ENCODE measurements at places on chromosomes 3 and 15.

GRCh38 chr3:51538115-51538458 lies 432 bp upstream of the RAD54L2 start:
- peak; percentile 2 for DNase-seq

DNA sequence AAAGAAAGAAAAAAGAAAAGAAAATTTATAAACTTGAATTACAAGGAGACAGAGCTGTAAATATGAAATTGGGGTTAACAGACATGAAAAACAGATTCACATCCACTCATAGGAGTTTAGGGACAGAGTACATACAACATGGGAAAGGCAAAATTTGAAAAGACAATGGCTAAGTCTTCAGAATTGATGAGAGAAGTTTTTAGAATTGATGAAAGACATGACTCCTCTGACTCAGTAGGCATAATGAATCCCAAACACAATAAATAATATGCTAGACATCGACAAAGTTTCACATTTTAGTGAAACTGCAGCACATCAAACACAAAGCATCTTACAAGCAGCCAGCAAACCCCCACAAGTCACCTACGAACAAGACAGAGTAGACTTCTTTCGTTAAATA lies 84.4 kb upstream of the MELTF start:
- no peak for DNase-seq

DNA sequence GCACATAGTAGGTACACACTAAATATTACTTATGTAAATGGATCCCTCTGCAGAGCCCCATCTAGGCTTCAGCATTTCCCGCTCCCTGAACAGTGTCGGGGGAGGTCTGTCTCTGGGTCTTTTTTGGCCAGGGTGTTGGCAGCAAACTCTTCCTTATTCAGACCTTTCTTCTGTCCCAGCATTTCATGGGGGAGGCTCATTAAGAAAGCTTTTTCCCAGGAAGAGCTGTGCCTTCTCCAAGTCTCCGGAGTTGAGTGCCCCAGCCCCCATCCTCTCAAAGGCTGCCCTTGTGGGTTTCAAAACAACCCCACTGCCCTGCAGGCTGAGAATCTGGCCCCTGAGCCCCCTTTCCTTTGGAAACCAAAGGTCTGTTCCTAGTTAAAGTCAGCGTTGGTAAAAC lies 25.1 kb downstream of the SLC6A11 start:
- no peak for DNase-seq

- DNase-seq = peak; percentile 3
These were observed 48.9 kb downstream of the SUMF1 start for GRCh38 chr3:4418156-4418555.

DNA sequence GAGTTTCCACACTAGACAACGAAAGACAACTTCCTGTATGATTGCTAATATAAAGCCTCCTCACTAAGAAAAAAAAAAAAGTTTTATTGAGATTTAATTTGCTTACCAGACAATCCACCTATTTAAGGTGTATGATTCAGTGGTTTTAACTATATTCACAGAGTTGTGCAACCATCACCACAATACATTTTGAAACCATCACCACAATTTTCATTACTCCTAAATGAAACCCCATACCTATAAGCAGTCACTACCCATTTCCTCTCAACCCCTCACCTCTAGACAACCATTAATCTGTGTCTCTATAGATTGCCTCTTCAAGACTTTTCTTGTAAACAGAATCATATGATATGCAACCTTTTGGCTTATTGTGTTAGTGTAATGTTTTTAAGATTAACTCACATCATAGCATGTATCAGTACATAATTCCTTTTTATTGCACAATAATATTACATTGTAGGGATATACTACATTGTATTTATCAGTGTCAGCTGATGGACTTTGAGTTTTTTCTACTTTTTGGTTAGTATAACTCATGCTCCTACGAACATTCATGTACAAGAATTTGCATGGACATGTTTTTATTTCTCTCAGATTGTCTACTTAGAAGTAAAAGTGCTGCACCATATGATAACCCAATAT lies 339.7 kb downstream of the NLGN1 start:
- DNase-seq = no peak

DNA sequence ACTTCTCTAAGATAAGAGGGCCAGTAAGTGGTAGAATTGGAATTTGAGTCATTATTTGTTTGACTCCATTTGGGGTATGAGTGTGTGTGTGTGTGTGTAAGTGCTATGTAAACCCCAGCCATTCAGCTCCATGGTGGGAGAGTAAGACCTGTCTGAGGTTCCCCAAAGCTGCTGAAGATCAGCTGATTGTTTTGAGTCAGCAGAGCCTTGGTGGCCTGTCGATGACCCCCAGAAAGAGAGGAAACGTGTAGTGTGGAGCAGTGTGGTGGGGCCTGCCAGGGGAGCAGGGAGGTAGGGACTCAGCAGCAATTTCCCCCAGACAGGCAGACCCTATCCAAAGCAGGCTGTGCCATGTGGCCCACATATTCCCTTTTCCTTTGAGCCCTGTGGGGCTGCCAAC lies 5.3 kb downstream of the DVL3 start:
- no peak for DNase-seq

DNA sequence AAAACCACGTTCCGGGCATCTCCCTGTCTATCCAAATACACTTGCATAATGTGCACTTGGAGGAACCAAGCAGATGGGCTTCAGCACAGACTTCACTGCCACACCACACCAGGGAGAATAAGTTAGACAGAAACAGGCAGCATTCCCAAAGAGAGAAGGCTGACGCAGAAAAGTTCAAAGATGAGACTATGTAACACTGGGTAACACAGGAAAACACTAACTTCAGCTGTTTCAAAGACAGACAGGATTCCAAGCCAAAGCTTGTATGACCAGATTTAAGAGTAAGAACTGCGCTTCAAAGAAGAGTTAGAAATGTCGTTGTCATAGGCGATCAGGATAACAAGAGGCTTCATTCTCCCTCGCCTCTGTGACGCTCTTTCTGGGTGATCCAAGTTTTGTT lies 19.9 kb downstream of the SLC51A start:
- DNase-seq = no peak

DNA sequence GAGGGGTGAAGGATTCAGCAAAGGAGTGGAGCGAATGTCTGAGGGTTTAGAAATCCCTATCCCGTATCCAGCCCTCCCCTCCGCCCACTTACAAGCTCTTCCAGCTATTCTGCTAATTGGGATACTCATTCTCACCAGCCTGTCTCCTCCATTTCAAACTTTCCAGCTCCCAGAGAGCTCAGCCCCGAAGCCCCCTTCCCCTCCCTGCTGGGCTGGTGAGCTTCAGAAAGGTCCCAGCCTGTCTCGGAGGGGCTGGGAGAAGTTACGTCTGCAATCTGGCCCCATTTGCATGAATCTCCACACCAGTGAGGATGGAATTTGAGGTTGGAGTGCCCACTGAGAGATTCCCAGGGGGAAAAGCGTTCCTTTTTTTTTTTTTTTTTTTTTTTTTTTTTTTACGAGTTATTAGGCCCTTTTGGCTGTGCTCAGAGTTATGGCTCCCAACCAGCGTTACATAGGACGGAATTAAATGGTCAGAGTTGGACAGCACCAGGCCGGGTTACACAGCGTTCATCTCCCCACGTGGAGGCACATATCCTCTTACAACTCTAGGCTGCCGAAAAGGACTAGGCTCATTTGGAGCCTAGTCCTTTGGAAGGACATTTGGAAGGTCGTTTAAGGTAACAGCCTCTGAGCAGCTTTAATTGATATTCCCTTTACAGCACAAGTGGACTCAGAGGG lies 34.6 kb downstream of the FGD5 start:
- no peak for DNase-seq

GRCh38 chr3:192220915-192221314 lies 506.4 kb downstream of the FGF12 start:
- no peak for DNase-seq

DNA sequence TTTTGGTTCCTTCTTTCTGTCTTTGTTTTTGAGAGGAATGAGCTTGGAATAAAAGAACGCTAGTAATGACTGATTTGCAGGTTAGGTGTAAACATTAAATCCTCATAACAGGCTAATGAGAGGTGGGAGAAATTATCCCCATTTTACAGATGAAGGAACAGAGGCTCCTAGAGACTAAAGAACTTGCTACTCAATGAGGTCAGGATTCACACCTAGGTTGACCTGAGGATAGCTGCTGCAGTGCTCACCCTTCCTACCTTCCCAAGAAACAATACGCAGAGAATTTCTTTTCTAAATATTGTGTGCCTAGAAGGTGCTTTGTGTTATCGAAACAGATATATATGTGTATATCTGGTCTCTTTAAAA lies 106.3 kb downstream of the IGF1R start:
- no peak for DNase-seq

GRCh38 chr3:183306798-183307671 lies 54.0 kb downstream of the B3GNT5 start:
- peak; percentile 62 for DNase-seq

DNA sequence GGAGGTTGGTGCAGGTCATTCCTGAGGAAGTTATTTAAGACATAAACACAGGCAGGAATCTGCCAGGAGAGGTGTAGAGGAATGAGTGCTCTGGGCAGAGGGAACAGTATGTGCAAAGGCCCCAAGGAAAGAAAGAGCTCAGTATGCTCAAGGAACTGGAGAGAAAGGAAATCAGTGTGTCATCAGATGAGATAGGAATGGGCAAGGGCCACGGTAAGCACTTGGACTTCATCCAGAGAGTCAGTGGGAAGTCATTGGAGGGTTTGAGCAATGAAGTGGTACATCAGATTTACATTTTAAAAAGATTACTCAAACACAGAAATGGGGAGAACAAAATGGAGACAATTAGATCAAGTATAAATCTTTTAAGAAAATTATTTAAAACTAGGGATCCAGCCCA lies 272.2 kb downstream of the ADAMTSL3 start:
- DNase-seq = no peak

- no peak for DNase-seq
These were observed 53.6 kb upstream of the TRPM1 start for GRCh38 chr15:31155151-31155550.

GRCh38 chr3:109269577-109270275 lies 46.6 kb downstream of the DPPA2 start:
- no peak for DNase-seq

DNA sequence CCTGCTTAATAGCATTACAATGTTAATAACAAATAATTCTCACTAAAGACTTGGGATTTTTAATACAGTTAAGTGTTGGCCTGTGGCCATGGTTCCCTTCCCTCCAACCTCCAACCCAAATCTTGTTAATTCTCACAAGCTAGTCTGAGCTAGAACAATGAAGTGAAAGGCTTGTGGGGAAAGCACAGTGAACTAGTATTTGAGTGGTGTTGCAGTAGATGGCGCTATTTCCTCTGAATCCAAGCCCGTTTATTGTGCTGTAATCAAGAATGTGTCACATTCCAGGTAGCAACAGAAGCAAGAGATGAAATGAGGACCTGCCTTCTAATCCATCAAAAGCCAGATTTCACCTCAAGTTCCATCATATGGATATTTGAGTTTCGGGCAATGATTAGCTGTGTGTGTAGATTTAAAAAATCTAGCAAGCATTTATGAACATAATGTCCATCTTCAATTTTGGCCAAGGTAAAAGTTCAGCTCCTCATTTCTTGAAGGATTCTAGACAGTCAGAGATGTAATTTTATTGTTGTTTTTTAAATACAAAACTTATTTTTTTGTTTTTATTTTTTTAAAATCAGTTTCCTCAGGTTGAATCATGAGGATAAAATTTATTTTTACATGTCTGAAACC lies 160.7 kb downstream of the SQOR start:
- peak; percentile 2 for DNase-seq

DNA sequence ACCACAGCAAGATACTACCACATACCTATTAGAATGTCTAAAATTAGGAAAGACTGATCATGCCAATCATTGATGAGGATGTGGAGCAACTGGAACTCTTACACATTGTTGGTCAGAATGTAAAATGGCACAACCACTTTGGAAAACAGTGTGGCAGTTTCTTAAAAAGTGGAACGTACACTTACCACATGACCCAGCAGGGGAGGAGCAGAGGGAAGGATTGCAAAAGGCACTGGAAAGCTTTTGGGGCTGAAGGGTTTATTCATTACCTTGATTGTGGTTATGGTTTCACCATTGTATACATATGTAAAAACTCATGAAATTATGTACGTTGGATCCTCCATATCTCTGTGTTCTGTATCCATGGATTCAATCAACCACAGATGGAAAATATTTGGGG lies 3.3 kb upstream of the EHD4 start:
- no peak for DNase-seq

GRCh38 chr3:194489736-194490612 lies 3.2 kb upstream of the ATP13A3 start:
- peak; percentile 57 for DNase-seq

DNA sequence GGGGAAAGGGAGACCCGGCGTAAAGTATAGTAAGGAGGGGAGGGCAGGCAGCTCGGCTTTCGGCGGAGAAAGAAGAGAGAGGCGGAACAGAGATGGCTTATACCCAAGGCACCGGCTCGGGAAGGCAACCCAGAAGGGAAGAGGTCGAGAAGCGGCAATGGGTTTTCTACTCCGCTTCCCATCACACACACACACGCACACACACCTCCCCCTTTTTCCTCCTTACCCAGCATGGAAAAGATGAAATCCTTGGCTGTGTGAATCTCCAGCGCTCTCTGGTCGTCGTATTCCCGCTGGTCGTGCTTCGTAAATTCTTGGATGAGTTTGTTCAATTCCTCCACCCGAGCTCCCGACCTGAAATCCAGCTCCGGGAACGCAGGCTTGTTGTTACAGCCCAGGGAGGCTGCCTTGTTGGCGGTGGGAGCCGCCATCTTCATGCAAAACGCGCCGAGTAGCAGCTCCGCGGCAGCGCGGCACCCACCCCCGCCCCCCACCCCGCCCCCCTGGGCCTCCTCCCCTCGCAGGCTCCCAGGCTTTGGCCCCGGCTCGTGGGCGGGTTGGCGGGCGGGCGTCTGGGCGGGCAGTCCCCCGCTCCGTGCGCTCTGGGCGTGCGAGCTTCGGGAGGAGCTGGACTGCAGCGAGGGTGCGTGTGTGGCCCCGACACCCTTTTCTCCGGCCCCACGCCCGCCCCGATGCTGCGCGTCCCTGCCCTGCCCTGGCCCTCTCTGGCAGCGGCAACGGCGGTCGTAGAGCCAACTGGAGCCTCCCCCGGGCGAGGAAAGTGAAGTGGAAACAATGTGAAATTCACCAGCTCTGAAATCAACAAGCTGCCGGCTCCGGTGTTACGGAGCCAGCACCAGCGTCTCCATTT lies at the start of gene MB21D2:
MB21D2 (minus strand) TSS at position 453 of the 871 bp plus-strand sequence; CDS start at position 437, 16 bp downstream.
- DNase-seq = peak; percentile 88

GRCh38 chr3:197353867-197354567 lies 55.6 kb upstream of the DLG1 start:
- DNase-seq = no peak

GRCh38 chr3:123789760-123790159 lies 94.4 kb downstream of the MYLK start:
- peak; percentile 76 for DNase-seq

Data from fibroblast of skin of scalp (primary cell).